ENCODE measurements at places on chromosomes 7 and 10. TPM values are rescaled to one million over a fixed set of nuclear protein-coding genes. Genes with fewer than 3 reads are reported as not detected.

GIMAP1 gene
- total RNA-seq: 1.5 TPM

TACC2 gene
- total RNA-seq: 178 TPM

CH25H gene
- 2.1 TPM for total RNA-seq

GRCh38 chr7:89772276-89772675 lies 382.0 kb upstream of the STEAP1 start:
- no peak overlapping the region for H3K27ac ChIP-seq
- no peak overlapping the region for H3K4me3 ChIP-seq
- DNase-seq: no peak
- H3K36me3 ChIP-seq: no peaks in the 10 kb centered on the region

GRM3 gene
- total RNA-seq: not detected

- H3K4me1 ChIP-seq: peaks cover 13% of the 10 kb centered on the region
- H3K27ac ChIP-seq: no peak overlapping the region
- H3K4me3 ChIP-seq: no peak overlapping the region
- DNase-seq: no peak
These were observed 171.0 kb upstream of the ZNF32 start for GRCh38 chr10:43819464-43820230.

- H3K4me1 ChIP-seq: no peaks in the 10 kb centered on the region
- no peak overlapping the region for H3K4me3 ChIP-seq
- no peaks in the 10 kb centered on the region for H3K27me3 ChIP-seq
These were observed 38.6 kb upstream of the ZMIZ2 start for GRCh38 chr7:44709945-44710596.

DNA sequence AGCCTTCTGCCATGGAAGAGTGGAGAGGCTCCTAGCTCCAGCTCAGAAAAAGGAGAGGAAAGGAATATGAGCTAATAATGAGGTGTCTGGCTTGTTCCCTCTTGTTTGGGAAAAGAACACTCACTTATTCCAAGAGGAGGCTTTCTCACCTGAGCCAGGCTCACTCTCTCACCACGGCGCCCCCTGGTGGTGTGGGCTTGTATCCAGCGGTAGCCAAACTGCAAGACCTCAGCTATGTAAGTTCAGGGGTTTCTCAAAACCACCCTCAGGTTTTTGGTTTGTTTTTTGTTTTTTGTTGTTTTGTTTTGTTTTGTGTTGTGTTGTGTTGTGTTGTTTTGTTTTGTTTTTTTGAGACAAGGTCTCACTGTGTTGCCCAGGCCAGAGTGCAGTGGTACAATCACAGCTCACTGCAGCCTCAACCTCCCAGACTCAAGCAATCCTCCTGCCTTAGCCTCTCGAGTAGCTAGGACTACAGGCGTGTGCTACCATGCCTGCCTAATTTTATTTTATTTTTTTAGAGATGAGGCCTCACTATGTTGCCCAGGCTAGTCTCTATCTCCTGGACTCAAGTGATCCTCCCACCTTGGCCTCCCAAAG lies 124.0 kb downstream of the TMEM130 start:
- no peak overlapping the region for H3K27ac ChIP-seq
- no peaks in the 10 kb centered on the region for H3K27me3 ChIP-seq
- no peak overlapping the region for H3K4me3 ChIP-seq
- no peaks in the 10 kb centered on the region for H3K4me1 ChIP-seq

DNA sequence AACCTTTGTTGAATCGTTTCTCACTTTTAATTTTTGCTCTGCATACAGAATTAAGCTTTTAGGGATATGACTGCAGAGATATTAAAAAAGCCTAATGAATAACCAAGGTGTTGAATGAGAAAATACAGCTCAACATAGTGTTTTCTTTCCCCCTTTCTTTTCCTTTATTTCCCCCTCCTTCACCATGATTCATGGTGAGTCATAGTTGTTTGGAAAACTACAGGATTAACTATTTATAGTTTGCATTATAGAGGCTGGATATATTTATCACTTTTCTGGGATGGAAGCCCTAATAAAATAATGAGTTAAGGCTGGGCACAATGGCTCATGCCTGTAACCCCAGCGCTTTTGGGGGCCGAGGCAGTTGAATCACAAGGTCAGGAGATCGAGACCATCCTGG lies 115.0 kb downstream of the DNAJB9 start:
- H3K4me3 ChIP-seq: no peak overlapping the region
- DNase-seq: no peak
- H3K27ac ChIP-seq: no peak overlapping the region
- no peaks in the 10 kb centered on the region for H3K4me1 ChIP-seq
- H3K36me3 ChIP-seq: no peaks in the 10 kb centered on the region

DNA sequence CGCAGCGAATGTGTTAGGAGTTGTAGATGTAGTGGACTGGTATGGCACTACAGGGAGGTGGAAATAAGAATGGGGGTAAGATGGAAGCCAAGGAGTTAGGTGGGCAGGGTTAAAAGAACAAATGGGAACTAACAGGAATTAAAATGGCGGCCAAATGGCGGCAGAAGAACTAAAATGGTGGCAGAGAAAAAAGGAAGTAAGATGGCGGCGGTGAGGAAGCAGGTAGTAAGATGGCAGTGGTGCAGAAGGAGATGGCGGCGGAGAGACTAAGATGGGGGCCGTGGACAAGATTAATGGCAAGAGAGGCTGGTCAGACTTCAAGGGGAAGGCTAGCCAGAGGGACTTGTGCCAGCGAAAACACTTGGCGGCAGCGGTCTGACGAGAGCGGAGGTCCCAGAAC lies 44.5 kb downstream of the ZNF138 start:
- H3K4me3 ChIP-seq: no peak overlapping the region
- no peaks in the 10 kb centered on the region for H3K4me1 ChIP-seq
- no peaks in the 10 kb centered on the region for H3K27me3 ChIP-seq
- no peak for DNase-seq
- H3K27ac ChIP-seq: no peak overlapping the region

RAPGEF5 gene
- total RNA-seq: 82.3 TPM

Measured in transverse colon (tissue), 4 donors.